Thoracic aorta (tissue), 2 donors: ENCODE measurements at places on chromosomes 1 and 21. TPM values are rescaled to one million over a fixed set of nuclear protein-coding genes. Genes with fewer than 3 reads are reported as not detected.

DNA sequence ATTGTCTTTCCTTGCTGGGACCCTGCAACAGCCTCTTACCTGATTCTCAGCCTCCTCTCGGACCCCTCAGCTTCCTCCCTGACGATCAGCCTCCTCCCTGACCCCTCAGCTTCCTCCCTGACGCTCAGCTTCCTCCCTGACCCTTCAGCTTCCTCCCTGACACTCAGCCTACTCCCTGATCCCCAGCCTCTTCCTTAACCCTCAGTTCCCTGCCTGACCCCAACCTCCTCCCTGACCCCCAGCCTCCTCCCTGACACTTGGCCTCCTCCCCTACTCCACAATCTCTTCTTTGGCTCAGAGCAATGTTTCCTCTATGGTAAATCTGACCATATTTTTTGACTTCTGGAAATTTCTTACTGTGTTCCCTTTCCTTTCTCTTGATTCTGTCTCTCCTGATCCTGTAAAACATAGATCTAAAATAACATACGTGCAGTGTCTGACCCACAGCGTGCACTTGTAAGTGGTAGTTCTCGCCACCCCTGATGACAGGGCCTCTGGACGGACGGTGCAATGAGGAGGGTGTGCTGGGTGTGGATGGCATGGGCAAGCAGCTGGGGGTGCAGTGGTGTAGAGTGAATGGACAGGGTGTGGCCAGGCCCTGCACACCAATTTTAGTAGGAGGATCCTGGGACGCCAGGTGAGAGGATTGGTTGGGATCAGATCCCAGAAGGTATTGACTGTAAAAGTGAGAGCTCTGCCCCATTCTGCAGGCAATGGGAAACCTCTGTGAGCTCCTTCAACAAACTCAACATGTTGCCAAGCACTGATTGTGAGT, 264.1 kb downstream of the FOXD2 start:
- H3K4me1 ChIP-seq = peaks cover 14% of the 10 kb centered on the region
- no peak overlapping the region for H3K27ac ChIP-seq
- H3K36me3 ChIP-seq = no peaks in the 10 kb centered on the region
- H3K27me3 ChIP-seq = no peaks in the 10 kb centered on the region
- DNase-seq = no peak
- H3K4me3 ChIP-seq = no peak overlapping the region

DNA sequence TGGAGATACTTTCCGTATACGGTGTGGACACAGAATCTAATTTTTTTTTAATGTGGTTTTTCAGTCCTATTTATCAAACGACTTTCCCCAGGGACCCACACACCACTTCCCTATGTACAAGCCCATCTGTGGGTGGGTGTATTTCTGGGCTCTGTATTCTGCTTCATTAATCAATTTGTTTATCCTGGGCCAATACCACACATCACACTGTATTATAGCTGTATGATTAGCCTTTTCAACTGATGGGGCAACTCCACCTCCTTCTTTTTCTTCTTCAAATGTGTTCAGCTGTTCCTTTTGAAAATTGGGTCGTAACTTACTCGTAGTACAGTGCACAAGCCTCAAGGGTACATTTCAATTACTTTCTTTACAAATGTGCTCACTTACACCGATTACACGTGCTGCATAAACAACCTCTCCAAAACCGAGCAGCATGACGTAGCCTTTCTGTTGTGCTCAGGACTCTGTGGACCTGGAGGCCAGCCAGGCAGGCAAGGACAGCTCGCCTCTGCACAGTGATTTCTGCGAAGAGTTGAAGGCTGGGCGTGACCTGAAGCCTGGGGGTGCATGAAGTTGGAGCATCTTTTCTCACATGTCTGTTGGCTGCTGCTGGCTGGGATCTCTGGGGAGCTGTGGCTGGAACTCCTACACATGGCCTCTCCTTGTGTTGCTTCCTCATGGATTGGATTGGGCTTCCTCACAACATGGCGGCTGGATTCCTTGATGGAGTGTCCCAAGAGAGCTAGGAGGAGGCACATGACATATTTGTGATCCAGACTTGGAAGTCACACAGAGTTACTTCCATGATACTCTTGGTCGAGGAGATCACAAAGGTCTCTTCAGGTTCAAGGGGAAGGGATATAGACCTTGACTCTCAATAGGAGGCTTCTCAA, 126.5 kb downstream of the CRYAA start:
- no peak overlapping the region for H3K27ac ChIP-seq
- no peak overlapping the region for H3K4me3 ChIP-seq
- H3K27me3 ChIP-seq = no peaks in the 10 kb centered on the region
- H3K4me1 ChIP-seq = no peaks in the 10 kb centered on the region
- H3K36me3 ChIP-seq = no peaks in the 10 kb centered on the region

DNA sequence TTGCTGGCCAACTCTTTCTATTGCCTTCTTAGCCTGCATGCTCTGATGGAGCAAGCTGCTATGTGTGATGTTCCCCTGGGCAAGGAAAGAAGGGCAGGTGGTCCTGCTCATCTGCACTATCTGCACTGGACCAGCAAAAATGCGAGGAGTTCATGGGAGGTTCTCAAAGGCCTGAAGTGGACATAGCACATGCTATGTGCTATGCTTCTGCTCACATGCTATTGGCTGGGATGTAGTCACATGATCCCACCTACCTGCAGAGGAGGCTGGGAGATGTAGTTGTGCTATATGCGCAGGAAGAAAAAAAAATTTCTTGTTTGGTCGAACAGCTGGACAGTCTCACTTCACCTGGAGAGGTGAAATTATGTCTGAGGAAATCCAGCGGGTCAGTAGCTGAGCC, 587.7 kb downstream of the MATN1 start:
- H3K4me1 ChIP-seq = no peaks in the 10 kb centered on the region
- no peaks in the 10 kb centered on the region for H3K27me3 ChIP-seq
- H3K4me3 ChIP-seq = no peak overlapping the region

DNA sequence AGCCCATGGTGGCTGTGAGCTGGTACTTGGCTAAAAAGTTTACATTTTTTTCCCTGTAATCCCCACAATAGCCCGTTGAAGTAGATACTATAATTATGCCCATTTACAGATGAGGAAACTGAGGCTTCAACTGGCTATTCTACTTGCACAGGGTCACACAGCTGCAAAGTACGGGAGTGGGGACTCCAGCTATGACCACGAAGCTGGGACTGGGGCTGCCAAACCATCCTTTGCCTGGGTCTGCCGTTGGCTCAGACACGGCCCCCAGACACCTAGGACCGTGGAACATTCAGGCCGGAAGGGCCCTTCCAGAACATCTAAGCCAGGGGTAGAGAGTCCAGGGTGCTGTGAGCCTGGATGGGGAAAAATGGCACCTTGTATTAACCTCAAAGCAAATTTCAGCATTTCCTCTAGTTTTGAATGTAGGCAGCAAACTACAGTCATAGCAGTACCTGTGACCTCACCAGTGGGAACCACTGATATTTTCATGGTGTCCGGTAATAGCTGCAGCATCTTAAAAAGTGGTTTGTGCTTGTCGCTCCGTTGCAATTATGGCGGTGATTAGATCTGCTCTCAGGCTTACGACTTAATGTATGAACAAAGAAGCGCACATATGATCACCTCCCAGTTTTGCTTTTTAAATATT, 4.3 kb downstream of the TP73 start:
- no peaks in the 10 kb centered on the region for H3K36me3 ChIP-seq
- H3K4me1 ChIP-seq = peaks cover 14% of the 10 kb centered on the region
- DNase-seq = no peak
- H3K27me3 ChIP-seq = peaks cover 18% of the 10 kb centered on the region
- no peak overlapping the region for H3K27ac ChIP-seq
- no peak overlapping the region for H3K4me3 ChIP-seq

DNA sequence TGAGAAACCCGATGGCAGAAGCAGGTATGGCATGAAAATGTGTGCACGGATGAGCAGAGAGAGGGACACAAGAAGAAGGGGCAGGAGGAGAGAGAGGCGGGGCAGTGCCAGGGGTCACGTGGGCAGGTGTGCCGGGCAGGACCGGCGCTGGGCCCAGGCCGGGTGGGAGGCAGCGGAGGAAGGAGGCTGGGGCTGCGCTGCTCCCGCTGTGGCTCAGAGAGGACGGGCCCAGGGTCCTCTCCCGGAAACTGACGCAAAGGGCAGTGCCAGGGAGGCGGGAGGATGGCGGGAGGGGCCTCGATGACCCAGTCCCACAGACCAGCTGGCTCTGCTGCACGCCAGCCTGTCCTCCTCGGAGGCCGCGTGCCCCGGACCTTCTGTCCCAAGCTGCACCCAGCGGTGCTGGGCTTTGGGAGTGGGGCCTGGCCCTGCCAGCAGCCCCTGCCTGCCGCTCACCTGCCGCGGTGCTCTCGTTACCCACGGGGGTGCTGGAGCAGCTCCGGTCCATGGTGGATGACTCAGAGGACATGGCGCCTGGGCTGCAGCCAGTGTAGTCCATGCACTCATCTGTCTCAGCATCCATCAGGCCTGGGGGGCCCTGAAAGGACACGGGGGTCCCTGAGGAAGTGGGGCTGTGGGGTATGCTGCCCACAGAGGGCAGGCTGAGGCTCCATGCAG, 153.9 kb downstream of the CASZ1 start:
- H3K27ac ChIP-seq = no peak overlapping the region
- DNase-seq = no peak
- no peaks in the 10 kb centered on the region for H3K27me3 ChIP-seq

- DNase-seq = no peak
- no peak overlapping the region for H3K27ac ChIP-seq
- peak overlapping the region; percentile 79 for H3K4me3 ChIP-seq
- H3K36me3 ChIP-seq = no peaks in the 10 kb centered on the region
- H3K27me3 ChIP-seq = peaks cover 42% of the 10 kb centered on the region
These were observed 884 bp downstream of the LHX4 start for GRCh38 chr1:180230791-180231505.

DNA sequence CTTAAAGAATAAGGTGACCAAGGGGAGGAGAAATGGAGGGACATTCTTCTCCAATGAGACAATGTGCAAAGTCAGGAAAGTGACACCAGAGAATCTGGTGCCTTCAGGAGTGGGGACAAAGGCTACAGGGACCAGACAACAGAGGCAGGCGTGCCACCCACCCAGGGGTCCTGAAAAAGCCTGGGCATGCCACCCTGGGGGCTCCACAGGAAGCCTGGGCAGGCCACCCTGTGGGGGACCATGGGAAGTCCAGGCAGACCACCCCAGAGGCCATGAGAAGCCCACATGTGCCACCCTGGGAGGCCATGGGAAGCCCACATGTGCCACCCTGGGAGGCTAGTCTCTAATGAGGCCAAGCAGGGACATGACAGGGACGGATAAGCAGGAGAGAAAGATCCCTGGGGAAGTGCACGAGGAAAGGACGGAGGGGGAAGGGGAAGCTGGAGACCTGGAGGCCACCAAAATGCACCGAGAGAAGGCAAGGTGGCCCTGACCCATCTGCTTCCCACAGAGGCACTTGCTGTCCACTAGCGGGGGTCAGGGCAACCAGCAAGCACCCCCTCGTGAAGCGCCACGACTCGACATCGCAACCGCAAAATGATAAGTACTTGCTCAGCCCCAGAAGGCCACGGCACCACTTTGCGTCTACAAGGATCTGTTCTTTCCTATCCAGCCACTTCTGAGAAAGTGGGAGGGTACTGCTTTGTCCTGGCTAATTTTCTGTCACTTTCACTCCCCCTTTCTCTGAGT, 7.2 kb upstream of the PDE9A start:
- DNase-seq = no peak
- no peaks in the 10 kb centered on the region for H3K4me1 ChIP-seq
- no peaks in the 10 kb centered on the region for H3K27me3 ChIP-seq
- H3K4me3 ChIP-seq = no peak overlapping the region

DNA sequence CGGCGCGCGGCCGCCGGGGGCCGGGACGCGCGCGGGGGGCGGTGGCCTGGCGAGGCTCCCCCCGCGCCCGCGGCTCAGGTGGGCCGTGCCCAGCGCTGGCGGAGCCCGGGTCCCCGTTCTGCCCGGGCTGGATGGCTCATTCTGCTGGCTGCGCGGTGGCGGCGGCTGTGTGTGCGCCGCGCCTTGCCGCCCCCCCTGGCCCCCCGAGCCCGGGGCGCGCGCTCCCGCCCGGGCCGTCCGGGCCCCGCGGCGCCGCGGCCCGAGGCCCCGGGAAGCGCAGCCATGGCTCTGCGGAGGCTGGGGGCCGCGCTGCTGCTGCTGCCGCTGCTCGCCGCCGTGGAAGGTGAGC, at the start of gene EPHB2:
TSS of gene EPHB2 (plus strand) at position 139 of the 349 bp plus-strand sequence. CDS start at position 283, 144 bp downstream.
- peak within 1 kb of the TSS; percentile 72 for H3K4me3 ChIP-seq
- DNase-seq = no peak
- no peaks in the 10 kb centered on the region for H3K36me3 ChIP-seq
- no peaks in the 10 kb centered on the region for H3K27me3 ChIP-seq
- H3K4me1 ChIP-seq = peaks cover 27% of the 10 kb centered on the region
- H3K27ac ChIP-seq = no peak within 1 kb of the TSS

DNA sequence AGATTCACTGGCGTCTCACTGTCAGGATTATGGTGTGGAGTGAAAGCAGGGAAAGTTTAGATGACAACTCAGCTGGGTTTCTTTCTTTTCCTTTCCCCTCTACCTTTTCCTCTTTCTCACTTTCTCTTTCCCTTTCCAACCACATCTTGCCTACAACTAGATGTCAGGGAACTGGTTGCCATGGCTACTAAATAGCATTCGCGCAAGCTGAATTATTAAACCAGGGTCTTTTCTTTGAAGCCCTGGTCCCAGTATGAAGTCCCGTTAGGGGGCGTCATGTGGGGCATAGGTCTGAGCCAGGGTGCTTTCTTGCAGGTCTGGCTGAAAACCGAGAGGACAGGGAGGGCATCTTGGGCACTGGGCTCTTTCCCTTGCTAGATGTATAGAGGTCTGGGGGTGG, 168.4 kb upstream of the CACNA1E start:
- no peak overlapping the region for H3K27ac ChIP-seq
- no peaks in the 10 kb centered on the region for H3K27me3 ChIP-seq
- no peaks in the 10 kb centered on the region for H3K36me3 ChIP-seq
- no peak overlapping the region for H3K4me3 ChIP-seq
- no peaks in the 10 kb centered on the region for H3K4me1 ChIP-seq

GRCh38 chr21:14251336-14251735, 35.4 kb downstream of the RBM11 start:
- no peak for DNase-seq
- H3K27me3 ChIP-seq = no peaks in the 10 kb centered on the region

- no peak overlapping the region for H3K4me3 ChIP-seq
- no peak overlapping the region for H3K27ac ChIP-seq
- DNase-seq = no peak
- no peaks in the 10 kb centered on the region for H3K36me3 ChIP-seq
- H3K4me1 ChIP-seq = no peaks in the 10 kb centered on the region
These were observed 107.2 kb downstream of the CYYR1 start for GRCh38 chr21:26465916-26466315.

- H3K4me1 ChIP-seq = no peaks in the 10 kb centered on the region
- no peak overlapping the region for H3K27ac ChIP-seq
These were observed 398.4 kb downstream of the RYR2 start for GRCh38 chr1:237440346-237440745.

GRCh38 chr1:245987997-245988392, 519.1 kb downstream of the SMYD3 start:
- DNase-seq = no peak

- H3K4me1 ChIP-seq = no peaks in the 10 kb centered on the region
- DNase-seq = no peak
- no peaks in the 10 kb centered on the region for H3K36me3 ChIP-seq
- no peak overlapping the region for H3K27ac ChIP-seq
- H3K4me3 ChIP-seq = no peak overlapping the region
These were observed 86.8 kb downstream of the CAMK2N1 start for GRCh38 chr1:20399196-20399595.

DCDC2B gene
- not detected for total RNA-seq

AJAP1 gene
- 0.49 TPM for total RNA-seq

RGS8 gene
- not detected for total RNA-seq

ACTN2 gene
- total RNA-seq = 52.9 TPM

FAM72B gene
- total RNA-seq = 0.27 TPM
